NCI-H187 treated with DMSO at 0.1 percent for 48 hours (cell line): ENCODE measurements at places on chromosomes 6 and 20.

DNA sequence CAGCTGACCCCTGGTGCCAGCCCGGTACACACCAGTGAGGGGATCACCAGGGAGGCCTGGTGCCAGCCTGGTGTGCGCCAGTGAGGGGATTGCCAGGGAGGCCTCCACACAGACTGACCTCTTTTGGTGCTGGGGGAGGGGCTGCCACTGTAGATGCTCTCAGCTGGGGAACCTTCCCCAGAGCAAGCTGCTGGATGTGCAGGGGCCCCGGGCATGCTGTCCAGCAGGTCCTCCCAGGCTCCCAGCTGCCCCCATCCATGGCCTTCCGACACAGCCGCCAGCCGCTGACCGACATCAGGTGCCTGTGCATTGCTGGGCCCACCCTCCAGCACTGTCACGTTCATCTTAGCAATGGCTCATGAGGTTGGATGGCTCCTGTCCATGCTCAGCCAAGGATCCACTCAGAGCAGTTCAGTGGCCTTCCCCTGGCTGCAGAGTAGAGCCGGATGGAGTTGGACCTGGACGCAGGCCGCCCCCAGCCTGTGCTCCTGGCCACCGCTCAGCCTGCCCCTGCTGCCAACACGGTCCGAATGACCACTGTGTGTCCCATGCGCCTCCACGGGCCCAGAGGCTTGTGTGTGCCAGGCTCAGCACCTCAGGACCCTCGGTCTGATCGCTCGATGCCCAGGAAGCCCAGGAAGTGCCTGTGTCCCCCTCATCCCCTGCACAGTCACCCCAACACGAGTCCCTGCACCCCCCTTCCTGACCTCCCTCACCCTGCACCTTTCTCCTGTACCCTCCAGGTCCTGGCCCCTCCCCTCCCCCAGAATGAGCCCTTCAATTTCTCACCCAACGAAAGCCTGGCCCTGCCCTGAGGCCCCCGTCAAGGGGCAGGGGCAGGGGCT, 95.7 kb downstream of the YTHDF1 start:
- DNase-seq = no peak

DNA sequence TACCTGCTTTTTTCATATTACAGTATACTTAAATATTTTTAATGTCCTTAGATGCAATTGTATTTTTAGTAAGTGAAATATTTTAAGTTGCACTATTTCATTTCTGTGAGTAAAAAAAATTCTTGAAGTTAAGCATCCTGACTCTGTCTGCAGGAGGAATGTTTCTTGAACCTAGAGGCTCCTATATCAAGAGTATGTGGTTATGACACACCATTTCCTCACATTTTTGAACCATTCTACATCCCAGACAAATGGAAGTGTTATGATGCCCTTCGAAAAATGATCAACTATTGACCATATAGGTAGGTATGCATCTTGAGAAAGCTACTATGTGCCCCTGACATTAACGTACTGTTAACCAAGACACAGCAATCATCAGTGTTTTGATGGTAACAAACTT, 237.0 kb downstream of the BCKDHB start:
- no peak for DNase-seq

GRCh38 chr20:45067558-45067957, 33.4 kb downstream of the KCNS1 start:
- no peak for DNase-seq

DNA sequence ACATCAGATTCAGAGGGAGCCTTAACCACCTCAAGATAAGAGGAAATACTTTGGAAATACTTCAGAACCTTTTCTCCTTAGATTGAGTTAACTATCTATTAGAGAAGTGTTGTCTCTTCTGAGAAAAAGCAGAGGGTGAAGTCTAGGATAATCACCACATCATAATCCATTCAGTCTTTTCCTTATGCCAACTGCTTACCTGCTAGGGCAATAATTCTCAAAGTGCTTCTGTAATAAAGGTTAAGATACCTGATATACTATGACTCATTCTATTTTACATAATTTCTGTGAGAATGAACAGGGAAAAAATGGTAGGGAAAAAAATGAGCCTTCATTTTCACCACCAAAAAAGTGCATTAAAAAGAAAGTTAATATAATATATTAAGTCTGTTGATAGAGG, 70.1 kb upstream of the LOC128125822 start:
- no peak for DNase-seq

GRCh38 chr20:916125-916799, at the start of gene ANGPT4:
Gene ANGPT4, minus strand, starts transcription at chr20:916334. Its CDS starts 120 bp downstream, at chr20:916214.
- DNase-seq = no peak

DNA sequence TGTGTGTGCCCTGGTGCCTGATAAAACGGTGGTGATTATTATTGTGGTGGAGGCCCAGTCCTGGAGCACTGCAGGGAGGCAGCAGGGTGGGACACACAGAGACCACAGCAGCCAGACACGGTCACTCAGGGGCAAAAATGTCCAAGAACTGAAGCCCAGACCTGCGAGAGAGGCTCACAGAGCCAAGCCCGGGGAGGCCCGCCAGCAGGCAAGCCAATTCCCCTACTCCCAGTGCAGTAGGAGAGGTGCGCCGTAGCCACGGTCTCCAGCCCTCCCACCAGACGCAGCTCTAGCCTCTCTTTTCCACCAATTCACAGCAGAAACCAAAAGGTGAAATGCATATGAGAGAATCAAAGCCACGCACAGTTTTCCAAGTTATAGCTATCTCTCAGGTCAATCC, 179.4 kb upstream of the TAB2 start:
- DNase-seq = no peak

GRCh38 chr6:40485795-40486194, 101.4 kb downstream of the LRFN2 start:
- DNase-seq = no peak

DNA sequence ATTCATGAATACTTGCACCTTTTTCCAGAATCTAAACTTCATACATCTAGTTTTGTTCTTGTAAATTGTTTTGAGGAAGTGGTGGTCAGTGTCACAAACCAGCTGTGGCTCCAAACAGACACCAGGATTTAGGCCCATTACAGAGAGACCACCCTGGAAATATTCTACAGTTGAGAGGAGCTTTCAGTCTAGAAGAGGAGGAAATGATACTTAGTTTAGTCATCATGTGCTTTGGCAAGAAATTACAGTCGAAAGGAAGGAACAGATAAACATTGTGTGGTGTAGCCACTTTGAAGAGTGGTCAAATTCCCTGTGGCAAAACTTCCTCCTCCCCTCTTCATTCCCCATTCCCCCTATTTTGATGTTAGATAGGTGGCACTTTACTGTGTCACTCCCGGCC, 15.7 kb downstream of the DCBLD1 start:
- no peak for DNase-seq

- no peak for DNase-seq
Observed at GRCh38 chr6:101550451-101550850, 156.9 kb downstream of the GRIK2 start.

GRCh38 chr6:24576447-24576846, 69.5 kb downstream of the KIAA0319 start:
- DNase-seq = no peak

- no peak for DNase-seq
Observed at GRCh38 chr20:14406495-14406894, 69.1 kb upstream of the FLRT3 start.

DNA sequence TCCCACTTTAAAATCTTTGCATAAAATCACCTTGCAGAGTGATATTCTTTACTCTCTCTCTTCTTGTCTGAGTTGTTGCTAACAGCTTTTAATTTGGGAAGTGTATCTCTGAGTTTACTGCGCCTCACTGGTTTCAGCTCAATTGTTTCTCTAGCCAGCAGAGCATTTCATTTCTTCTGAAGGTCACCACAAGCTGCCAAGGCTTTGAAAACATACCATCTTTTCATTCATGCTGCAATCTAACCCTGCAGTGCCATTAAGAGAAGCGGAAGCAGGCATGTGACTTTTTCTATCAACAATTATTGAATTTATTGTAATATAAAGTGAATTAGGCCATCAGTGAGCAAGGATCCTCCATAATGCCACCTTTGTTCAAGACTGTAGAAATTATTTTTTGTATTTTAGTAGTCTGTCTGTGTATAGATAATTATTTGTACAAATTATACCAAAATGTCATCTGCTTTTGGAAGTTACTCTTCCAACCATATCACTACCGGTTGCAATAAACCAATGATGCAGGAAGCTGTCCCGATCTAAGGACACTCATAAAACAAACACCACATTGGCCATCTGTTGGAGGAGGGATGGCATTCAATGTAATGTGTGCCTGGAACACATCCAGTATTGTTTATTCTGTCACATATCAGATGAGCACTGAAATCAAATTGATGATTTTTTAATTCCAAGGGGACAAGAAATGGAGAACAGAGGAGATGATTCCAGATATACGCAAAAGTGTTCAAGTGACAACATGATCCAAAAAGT, 26.8 kb downstream of the HS3ST5 start:
- no peak for DNase-seq

- DNase-seq = no peak
Observed at GRCh38 chr6:41694815-41695526, 40.4 kb downstream of the TFEB start.

DNA sequence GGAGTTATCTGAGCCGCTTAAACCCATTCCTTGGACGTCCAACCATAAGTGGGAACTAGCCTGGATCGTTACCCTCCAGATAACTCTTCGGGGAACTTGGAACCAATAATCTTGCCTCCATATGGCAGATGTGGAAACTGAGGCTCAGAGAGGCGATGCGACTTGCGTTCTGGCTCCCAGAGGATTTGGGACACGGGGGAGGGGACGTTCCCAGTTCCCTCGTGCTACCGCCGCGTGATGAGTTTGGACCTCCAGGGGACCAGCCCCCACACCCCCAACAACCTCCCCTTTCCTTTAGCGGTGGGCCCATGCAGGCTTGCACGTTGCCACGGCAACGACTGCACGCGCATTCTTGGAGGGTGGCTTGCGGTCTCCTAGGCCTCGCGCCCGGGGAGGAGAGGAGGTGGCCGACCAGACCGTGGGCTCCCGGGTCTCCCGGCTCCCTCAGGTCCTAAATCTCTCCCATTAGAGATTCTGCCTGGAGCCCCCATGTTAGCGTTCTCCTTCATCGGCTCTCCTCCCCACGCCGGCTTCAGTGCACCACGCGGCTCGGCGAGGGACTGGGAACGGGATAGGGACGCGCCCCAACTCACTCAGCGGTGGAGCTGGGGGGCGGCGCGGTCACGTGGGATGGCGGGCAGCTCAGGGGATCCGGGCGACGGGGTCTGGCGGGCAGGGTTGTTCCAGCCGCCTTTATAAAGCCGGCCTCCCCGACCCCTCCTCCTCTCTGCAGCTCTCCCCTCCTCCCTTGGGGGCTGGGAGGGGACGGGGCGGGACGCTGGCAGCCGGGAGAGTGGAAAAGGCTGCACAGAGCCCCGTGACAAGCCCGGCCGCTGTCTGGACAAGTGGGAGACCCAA, at the start of gene PLTP:
Gene PLTP, minus strand, starts transcription at position 670 of the 858 bp plus-strand sequence. CDS start 703 bp downstream, outside the sequence.
- DNase-seq = no peak

- DNase-seq = no peak
Observed at GRCh38 chr6:72316675-72317380, 305.0 kb upstream of the KCNQ5 start.

- DNase-seq = no peak
Observed at GRCh38 chr6:65787787-65788186, 80.8 kb upstream of the EYS start.

DNA sequence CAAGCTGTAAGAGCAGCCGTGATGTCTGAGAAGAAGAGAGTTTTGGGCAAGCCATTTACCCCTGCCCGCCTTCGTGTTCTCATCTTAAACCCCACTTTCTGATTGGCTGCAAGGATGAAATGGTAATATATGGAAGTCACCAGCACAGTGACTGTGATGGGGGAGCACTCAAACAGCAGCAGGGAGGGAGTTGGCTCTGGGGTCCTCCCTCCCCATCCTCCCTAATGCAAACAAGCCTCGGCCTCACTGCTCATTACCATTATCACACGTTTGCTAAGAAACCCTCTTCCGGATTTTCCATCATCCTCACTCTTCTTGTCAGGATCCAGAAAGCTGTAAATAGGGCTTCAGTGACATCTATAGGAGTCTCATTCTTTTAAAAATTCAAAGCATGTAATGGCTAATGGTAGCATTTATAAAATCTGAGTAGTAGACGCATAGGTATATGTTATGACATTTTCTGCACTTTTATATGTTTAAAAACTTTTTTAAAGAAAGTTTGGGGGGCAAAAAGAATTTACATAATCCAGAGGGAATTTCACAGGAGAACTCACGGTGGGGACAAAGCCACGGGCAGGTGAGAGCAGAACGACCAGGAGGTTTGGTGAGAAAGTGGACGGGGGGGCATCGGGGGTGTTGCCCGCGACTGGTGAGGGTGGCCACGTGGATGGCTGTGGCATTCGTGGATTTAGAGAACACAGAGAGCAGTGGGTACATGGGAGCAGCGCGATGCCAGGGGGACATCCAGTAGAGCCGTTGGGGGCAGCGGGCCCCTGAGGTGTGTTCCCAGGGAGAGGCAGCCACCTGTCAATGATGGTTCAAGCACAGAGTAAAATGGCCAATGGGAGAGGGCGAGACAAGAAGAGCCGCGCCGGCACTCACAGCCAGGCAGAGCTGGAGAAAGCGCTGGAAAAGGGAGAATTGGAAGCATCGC, 29.6 kb downstream of the SUMO4 start:
- no peak for DNase-seq

DNA sequence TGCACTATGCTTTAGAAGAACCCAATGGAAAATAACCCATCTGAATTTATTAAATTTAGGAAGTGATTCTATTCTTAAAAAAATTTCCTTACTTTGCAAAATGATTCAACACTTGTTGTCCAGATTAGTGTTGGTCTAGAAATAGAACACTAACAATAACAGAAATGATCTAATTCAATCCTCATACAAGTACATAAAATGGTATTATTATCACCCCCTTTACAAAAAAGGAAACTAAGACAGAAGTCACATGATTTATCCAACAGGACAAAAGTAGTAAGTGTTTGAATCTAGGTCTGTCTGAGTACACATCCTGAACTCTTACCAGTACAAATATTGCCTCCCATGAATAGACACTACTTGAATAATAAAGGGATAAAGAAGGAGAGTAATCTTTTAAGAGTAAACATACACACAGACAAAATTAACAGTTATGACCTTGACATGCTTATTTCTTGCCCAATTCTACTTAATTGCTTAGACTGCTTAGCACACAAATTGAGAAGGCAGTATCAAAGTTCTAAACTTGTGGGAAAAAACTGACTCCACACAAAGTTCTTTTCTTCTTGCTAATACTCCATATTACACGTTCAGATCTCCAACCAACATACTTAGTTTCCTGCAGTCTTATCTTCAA, 195.4 kb upstream of the RUNX2 start:
- DNase-seq = no peak

DNA sequence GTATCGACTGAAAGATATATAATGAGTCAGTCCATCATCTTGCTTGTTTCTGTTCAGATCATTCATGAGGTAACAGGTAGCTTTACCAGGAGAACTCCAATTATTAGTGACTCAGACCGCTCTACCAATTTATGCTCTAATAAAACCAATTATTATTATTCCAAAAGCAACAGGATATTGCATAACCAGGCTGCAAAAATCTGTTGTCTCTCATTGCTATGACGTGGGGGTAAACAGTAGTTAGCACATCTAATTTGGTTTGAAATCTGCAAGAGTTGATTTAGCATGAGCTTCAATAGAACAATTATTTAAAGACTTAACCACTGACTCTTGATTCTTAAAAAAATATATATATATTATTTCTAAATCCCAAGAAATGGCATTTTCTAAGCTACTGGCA, 90.9 kb upstream of the MAP7 start:
- DNase-seq = no peak
